Stimulated activated naive B cell treated with anti-CD40 and anti-IgM and Interleukin-4, amounts not matched to agents 10 μg/mL and 1 μg/mL and 100 μg/mL, for 72 hours (primary cell): ENCODE measurements at places on chromosomes 1 and 21.

- peak; percentile 20 for DNase-seq
Observed at GRCh38 chr1:157992031-157992832, 1.2 kb upstream of the KIRREL1 start.

DNA sequence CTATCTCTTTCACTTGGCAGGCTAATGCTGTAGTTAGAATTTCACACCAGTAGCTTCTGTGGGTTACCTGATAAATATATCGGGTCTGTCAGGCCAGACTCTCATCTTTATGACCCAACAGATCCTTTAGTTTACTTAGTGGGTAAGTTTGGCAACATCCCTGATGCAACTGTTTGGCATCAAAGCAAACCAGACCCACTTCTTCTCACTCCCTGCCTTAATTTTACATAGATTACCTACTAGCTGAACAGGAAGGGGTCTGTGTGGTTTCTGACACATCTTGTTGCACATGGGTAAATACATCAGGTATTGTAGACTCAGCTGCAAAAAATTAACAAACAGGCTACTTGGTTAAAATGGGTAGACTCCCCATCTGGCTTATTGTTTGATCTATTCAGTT is 3.2 kb upstream of the GUK1 start:
- no peak for DNase-seq

GRCh38 chr1:206136241-206136640 is 19.1 kb upstream of the AVPR1B start:
- no peak for DNase-seq

- no peak for DNase-seq
Observed at GRCh38 chr1:78322928-78323680, 167.7 kb upstream of the PTGFR start.

- DNase-seq: no peak
Observed at GRCh38 chr21:44477712-44478111, 22.4 kb downstream of the LRRC3 start.

DNA sequence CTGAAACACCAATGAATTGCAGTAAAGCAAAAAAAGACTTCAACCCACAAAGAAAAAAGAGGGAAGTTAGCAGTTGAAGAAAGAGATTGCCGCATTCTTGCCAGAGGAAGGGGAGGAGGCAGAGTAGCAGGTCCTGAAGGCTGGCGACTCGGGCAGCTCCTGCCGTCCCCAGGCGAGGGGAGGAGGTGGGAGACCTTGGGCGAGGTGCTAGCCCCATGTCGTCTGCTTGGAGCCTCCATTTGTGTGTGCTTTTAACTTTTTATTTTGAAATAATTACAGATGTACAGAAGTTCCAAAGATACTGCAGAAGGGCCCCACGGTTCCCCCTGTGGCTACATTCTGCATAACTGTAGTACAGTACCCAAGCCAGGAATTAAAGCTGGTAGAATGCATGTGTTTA is 6.7 kb downstream of the TRPM2 start:
- no peak for DNase-seq
